ENCODE measurements at places on chromosomes 7 and 10.

- DNase-seq, result no peak
Measured at GRCh38 chr10:35335133-35336083, 901 bp upstream of the CCNY start.

GRCh38 chr7:66267249-66267648 lies 62.1 kb downstream of the TPST1 start:
- peak; percentile 90 for DNase-seq

GRCh38 chr7:66970310-66970709 lies 25.1 kb downstream of the SBDS start:
- no peak for DNase-seq

GRCh38 chr10:61812052-61812721 lies 89.3 kb upstream of the ARID5B start:
- DNase-seq, result no peak

DNA sequence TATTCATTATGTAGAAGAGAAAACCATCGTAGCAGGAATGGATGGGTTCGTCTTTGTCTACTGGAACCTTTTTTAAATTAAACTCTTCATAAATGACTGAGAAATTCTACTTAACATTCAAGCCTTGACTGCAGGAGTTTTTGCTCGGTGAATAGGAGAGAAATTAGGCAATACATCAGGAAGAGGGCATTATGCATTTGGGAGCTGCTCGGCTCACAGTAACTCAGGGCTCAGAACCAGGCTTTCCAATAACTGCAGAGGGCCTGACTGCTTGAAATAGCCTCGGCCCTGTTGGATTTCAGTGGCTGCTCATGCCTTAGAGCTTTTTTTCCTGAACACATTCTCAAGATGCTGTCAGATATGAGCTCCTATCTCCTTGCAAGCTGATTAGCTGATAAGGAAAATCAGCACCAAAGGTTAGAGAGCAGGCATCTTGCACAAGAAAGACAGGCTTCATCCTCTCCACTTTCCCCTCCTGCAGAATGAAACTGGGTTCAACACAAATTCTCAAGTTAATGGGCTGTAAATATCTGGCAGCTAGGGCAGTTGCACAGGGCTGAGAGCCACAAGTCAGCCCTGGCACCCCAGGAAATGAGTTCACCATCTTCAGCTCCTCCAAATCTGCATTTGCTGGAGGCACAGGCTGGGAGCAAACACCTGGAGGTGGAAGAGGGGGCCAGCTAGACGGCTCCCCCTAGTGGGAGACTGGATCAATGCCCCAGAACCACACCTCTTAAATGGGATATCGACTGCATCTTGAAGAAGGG lies 24.3 kb downstream of the TECTB start:
- peak; percentile 20 for DNase-seq

GRCh38 chr10:37535459-37536246 lies 321.8 kb downstream of the ZNF248 start:
- DNase-seq, result no peak

DNA sequence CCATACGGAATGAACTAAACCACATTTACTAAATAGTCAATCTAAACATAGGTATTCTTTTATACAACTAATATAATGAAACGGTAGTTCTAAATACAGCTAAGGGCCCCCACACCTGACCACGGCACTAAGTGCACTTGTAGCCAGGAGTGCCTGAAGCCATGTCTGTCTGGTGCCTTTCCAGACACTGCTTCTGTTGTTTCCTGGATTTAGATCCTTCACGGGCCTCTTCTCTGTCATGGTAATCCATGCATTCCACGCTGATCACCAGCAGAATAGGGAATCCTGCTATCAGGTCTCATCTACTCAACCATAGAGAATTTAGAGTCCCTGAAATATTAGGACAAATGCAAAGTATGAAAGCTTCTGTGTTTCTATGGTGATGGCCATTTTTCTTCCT lies 37.8 kb downstream of the OSBPL3 start:
- DNase-seq, result no peak

- no peak for DNase-seq
Measured at GRCh38 chr10:13527864-13528122, 1.0 kb downstream of the BEND7 start.

DNA sequence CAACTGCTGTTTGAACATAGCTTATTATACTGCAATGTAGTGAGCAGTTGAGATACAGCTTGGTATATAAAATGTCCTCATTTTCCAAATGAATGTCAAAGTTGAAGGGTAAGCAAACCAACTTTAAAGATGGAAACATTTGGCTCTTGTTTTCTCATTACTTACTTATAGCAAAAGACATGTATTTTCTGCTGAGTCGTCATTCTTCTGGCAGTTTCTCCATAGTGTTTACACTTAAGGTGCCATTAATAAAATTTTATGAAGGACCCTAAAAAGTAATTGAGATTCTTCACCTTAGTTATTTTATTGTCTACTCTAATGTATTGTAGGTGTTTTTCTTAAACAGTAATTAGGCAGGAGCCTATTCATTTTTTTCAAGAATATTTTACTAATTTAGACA lies 68.6 kb downstream of the INSYN2A start:
- DNase-seq, result no peak

DNA sequence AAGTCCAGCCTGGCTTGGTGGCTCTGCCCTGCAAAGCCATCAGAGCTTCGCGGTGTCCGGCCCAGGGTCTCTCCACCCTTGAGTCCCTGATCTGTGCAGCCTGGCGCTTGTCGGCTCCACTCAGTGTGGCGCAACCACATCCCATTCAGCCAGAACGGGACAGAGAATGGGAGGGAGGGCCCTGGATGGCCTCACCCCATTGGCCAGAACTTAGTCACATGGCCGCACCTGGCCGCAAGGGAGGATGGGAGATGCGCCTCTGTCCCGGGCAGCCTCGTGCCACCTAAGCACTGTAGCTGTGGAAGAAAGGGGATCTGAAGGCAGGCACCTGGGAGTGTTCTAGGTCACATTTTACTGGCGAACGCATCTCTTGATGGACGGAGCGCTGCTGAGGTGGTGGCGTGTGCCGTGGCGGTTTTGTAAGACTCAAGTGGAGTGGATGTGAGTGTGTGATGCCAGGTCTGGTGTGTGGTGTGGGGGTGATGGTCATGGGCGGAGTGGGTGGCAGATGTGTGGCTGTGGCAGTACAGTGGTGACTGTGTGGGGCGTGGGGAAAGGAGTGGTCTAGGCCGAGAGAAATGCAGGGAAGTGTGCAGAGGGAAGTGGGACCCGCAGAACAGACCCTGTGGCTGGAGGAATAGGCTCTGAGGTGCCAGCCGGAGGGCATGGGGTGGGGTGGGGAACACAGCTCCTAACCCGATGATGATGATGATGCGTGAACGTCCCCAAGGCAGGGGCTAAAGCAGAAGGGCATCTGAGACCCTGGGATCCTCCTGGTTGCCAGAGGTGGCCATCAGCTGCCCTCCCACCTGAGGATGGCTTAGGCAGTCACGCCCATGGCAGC lies 19.0 kb downstream of the CLEC2L start:
- DNase-seq, result no peak

GRCh38 chr7:301291-302053 lies 11.5 kb downstream of the FOXL3 start:
- DNase-seq, result no peak

DNA sequence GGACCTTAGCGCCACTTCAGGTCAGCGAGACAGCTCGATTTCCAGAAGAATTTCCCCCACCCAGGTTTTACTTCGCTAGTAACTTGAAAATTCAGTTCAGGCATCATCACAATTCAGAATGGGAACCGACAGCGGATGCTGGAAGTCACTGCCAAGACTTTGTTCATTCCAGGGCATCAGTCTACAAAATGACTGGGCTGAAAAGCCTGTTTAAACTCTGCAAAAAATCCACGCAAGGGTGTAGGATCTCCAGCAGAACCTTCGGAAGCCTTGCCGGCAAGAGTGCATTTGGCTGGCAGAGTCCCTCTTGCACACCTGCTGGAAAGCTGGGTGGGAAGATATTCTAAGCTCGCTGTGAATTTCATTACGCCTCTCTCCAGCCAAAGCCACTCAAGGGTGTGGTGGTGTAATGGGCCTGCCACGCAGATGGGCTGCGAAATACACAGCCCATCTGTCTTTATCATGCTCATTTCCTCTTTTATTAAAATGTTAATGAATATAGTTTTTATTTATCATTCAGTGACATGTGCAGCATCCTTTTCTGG lies 672.0 kb upstream of the FOXK1 start:
- DNase-seq, result no peak

DNA sequence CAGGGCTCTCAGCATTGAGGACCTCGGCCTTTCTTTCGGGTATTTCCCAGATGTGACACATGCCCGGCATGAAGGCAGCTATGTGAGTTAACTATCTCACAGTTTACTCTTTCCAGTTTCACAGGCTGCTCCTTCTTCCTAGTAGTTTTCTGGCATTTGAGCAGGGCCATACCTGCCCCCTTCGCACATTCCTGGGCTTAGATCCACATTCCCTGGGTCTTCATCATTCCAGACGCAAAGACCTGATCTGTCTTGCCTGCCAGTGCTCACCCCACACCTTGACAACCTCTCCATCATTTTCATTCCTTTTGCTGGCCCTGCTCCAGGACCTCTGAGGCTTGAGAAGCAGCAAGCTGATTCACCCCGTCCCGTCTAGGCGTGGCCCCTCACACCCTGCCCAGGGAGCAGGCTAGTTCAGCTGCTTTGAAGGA lies 227.5 kb downstream of the WDR11 start:
- no peak for DNase-seq

GRCh38 chr7:81245353-81245752 lies 326.5 kb upstream of the SEMA3C start:
- DNase-seq, result no peak

DNA sequence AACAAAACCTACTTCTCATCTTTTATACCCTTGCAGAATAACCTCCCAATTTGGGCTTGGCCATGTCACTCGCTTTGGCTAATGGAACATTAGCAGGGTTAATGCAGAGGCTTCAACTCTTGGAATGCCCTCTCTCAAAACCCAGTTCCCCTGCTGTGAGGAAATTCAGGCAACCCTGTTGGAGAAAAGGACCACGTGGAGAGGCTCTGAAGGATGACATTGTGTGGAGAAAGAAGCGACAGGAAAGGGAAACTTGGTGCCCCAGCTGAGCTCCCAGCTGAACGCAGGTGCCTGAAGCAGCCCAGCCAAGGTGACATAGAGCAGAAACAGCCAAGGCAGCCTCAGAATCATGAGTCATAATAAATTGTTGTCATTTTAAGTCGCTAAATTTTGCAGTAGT lies 214.2 kb upstream of the GHITM start:
- no peak for DNase-seq

- DNase-seq, result no peak
Measured at GRCh38 chr7:75861636-75862035, 17.2 kb upstream of the RHBDD2 start.

- DNase-seq, result no peak
Measured at GRCh38 chr10:12198156-12198555, 2.2 kb downstream of the CDC123 start.

DNA sequence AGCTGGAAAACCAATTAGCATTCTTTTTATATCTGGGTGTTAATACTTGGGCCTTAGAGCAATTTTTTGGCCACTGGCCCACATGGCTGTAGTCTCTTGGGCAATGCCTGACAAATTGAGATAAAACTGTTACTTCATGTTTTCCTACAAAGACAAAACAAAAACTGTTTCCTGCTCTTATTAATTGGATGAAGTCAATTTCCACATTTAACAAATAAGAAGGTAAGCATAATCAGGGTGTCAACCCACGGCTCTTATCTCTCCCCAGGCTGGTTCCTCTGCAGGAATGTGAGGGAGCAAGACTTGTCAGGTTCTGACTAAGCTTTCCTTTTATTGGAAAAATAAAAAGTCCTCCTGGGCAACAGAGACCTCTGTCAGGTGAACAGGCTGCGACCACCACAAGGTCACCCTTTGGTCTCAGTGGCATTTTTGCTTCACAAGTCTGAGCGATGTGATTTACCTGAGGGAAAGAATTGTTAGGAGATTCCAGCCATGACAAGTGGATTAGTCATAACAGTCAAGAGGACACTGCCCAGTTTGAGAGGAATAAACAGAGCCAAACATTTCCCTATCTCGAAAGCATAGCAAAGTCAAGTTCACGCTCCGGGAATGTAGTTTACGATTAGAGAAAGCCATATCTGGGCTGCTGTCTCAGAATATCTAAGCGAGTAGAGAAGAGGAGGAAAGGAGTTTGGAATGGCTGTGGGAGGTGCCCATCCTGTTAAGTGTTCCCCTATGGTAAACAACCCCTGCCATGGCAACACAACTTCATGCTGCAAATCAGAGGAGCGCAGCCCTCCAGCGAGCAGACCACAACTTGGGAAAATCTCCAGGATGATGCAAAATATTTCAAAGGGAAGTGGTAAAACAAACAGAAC lies 144.4 kb downstream of the TES start:
- DNase-seq, result peak; percentile 93

GRCh38 chr7:132930881-132931280 lies 151.0 kb downstream of the CHCHD3 start:
- no peak for DNase-seq

GRCh38 chr7:33423646-33424020 lies 294.3 kb downstream of the BBS9 start:
- DNase-seq, result no peak

- DNase-seq, result no peak
Measured at GRCh38 chr10:34408956-34409355, 406.1 kb downstream of the PARD3 start.

GRCh38 chr7:137895301-137896221 lies 48.8 kb upstream of the DGKI start:
- DNase-seq, result no peak

DNA sequence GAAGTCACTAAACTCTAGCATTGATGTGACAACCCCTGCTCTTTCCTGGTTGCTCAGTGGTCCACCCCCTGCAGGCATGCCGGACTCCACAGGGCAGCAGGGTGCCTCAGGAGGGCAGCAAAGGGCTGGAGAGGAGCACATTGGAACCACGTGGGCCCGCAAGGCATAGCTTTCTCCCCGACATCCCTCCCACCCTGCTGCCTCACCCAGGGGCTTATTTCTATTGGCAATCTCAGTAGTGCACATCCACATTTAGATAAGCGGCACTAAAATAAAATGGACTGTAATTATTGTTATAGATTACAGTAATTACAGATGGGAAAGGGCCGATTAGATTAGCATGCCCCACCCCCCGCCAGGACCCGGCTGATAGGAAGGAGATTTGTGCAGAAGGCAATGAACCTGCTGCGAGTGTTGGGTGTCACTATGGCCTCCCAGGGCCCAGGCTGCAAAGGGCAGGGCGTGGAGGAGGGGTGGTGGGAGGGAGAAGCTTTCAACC lies 580.1 kb downstream of the GRID1 start:
- no peak for DNase-seq

- DNase-seq, result no peak
Measured at GRCh38 chr10:75736151-75736640, 304.8 kb downstream of the LRMDA start.

- no peak for DNase-seq
Measured at GRCh38 chr7:127758845-127759244, 106.9 kb downstream of the SND1 start.

- DNase-seq, result no peak
Measured at GRCh38 chr10:95880704-95881103, 27.1 kb upstream of the CC2D2B start.

DNA sequence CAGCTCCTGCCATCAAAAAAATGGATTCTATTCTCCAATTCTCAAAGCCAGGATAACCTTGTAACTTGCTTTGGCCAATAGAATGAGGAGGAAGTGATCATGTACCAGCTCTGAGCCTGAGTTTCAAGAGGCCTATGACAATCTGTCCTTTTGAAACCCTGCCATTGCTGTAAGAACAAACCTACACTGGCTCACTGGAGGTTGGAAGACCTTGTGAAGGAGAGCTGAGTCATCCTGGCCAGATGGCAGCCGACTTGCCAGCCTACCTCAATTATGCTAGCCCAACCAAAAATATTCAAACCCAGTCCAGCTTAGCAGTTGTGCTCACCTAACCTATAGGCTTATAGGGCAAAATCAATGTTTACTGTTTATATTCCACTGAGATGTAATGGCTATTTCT lies 93.0 kb downstream of the HGF start:
- DNase-seq, result no peak

GRCh38 chr7:128103498-128104107 lies 72.4 kb upstream of the LRRC4 start:
- DNase-seq, result no peak

All from AG09319 (cell line).